ENCODE measurements at places on chromosomes 6 and 20.

- peak; percentile 76 for DNase-seq
Measured at GRCh38 chr6:36196113-36196879, at the start of gene BRPF3. TSS of gene BRPF3 (plus strand) at chr6:36196744. CDS start at chr6:36200323, 3,579 bp downstream.

DNA sequence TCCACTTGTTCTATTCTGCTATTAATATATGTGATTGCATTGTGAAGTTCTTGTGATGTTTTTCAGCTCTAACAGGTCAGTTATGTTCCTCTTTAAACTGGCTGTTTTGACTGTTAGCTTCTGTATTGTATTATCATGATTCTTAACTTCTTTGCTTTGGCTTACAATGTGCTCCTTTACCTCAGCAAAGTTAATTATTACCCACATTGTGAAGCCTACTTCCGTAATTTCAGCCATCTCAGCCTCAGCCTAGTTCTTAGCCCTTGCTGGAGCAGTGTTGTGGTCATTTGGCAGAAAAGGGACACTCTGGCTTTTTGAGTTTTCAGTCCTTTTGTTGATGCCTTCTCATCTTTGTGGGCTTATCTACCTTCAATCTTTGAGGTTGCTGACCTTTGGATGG is 440.2 kb downstream of the TBC1D32 start:
- DNase-seq, result no peak

DNA sequence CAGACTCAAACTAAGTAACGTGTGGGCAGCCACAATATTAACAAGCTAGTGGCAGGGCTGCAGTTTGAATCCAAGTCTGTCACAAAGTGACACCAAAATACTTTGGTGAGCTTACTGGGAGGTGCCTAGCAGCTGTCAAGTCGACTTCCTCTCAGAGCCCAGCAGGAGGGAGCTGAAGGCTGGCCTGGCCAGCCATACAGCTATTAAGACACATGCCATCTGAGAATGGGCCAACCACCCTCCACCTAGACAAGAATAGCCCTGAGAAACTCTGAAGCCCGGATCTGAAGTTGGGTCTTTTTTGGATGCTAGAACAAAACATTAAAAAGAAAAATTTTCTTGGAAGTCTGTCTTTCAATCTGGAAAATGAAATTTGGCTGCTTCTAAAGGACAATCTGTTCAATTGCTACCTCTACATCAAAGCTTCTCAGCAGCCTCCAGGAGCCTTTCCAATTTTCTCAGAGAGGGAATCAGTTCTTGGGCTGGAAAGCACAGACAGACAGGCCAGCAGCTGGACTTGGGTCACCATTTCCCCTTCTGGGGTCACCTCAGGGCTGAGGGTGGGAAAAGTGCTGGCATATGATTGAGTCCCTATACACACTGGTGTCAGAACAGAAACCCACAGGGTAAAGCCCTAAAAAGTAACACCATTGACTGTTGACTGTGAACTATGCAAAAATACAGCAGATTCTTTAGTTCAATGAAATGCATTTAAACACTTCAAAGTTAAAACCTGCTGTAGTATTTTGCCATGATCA is 42.9 kb downstream of the UQCC1 start:
- peak; percentile 38 for DNase-seq

GRCh38 chr6:120137492-120137891 is 787.9 kb upstream of the MAN1A1 start:
- DNase-seq, result no peak

- DNase-seq, result no peak
Measured at GRCh38 chr6:45518013-45518720, 140.4 kb upstream of the SUPT3H start.

- DNase-seq, result no peak
Measured at GRCh38 chr6:74250161-74250818, 554.3 kb downstream of the CD109 start.

DNA sequence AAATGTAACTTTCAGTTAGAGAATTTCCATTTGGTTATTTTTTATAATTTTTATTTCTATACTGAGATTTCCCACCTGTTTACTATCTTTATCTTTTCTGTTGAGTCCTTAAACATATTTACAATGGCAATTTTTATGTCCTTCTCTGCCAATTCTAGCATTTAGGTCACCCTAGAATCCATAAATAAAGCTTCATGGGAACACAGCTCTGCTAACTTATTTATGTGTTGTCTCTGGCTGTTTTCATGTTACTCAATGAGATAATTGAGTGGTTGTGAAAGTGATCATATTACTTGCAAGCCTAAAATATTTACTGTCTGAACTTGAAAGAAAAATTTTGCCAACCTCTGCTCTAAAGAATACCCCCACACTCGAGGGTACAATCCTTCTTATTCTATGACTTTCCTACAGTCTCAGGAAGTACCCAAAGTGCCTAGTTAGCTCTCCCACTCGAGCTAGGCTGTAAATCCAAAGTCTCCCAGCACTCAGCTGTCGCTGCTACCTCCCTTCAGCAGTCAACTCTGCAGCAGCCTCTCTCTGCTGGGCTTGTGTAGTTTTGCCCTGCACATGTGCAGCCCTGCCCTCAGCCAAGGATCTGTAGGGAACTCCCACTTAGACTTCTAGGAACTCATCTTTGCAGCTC is 53.5 kb upstream of the GCLC start:
- DNase-seq, result no peak

DNA sequence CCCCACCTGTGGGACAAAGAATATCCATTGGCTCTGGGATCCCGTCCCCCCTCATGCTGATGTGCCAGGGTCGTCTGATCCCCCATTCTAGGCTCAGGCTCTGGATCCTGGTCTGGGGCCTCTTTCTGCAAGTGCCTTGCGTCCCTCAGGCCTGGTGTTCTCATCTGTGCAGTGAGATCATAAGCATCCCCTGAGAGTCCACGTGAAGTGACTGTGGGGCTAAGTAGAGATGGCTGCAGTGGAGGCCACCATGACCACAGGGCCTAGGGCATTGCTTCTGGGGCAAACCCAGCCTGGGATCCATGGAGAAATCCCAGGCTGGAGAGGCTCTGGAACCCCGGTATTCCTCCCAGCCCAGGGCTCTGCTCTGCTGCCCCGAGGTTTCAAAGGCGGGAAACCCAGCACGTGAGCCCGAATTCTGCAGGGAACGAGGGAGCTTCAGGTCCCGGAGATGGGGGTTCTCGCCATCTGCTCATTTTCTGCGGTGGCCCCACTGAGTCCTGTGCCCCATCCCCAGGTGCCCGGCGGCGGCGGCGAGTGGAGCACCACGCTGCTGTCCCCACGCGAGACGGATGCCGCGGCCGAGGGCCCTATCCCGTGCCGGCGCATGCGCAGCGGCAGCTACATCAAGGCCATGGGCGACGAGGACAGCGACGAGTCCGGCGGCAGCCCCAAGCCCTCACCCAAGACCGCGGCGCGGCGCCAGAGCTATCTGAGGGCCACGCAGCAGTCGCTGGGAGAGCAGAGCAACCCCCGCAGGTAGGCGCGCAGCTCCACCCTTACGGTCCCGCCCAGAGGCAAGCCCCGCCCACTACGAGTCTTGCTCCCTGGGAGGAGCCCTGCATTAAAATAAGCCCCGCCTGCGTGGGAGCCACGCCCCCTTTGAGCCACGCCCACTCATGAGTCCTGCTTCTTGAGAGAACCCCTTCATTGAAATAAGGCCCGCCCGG is 105.5 kb upstream of the MYL9 start:
- DNase-seq, result no peak

DNA sequence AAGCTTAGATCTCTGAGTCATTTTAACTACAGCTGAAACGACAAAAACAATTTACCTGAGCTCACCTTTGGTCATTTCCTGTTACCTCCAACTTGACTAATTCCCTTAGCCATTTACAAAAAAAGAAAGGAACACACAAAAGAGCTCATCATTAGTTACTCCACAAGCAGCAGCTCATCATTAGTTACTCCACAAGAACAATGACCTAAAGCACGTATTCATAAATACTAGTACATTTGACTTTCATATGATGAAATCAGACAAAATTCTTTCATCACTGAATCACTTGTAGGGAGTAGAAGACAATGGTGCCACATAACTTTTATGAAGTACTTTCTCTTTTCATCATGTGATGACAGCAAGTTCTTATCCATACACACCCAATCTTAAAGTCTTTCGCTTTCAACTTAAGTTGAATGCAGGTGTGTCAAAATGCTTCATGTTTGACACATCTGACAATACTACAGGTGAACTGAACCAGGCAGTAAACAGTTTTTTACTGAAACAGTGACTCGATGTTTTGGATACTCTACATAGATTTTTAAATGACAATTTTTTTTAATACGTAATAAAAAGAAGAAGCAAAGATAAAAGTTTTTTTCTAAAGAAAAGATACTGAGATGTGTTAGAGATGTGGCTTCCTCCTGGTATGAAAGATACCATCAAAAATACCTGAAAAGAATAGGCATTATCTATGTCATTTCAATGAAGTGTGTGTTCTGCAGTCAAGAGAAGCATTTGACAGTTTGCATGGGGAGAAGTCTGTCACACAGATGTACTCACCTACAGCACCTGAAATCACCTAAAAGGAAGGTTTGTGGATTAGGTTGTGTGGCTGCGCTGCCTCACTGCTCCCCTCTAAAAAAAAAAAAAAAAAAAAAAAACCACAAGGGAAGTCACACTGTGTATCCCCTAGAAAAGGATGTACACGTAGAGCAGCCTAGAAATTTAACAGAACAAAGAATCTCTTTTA is 109.1 kb downstream of the PRDM1 start:
- DNase-seq, result no peak

GRCh38 chr20:52668626-52669025 is 303.5 kb upstream of the TSHZ2 start:
- DNase-seq, result no peak

DNA sequence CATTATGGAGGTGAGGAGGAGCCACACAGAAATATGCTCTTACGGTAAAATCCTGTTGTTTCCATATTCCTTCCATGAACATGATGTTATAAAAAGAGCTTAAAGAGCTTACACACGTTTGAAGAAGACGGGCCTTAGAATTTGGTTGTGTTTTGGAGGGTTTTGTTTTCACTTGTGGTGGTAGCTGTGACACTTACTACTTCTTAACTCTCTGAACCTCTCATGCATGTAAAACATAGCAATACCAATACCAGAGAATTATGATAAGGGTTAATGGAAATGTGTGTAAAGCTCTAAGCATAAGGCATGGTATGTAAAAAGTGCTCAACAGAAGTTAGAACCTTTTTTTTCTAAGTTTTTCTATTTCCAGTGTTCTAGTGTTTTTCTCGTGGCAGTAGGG is 256.1 kb upstream of the KCNQ5 start:
- DNase-seq, result no peak

- DNase-seq, result no peak
Measured at GRCh38 chr6:131740161-131740560, 29.3 kb upstream of the CTAGE9 start.

DNA sequence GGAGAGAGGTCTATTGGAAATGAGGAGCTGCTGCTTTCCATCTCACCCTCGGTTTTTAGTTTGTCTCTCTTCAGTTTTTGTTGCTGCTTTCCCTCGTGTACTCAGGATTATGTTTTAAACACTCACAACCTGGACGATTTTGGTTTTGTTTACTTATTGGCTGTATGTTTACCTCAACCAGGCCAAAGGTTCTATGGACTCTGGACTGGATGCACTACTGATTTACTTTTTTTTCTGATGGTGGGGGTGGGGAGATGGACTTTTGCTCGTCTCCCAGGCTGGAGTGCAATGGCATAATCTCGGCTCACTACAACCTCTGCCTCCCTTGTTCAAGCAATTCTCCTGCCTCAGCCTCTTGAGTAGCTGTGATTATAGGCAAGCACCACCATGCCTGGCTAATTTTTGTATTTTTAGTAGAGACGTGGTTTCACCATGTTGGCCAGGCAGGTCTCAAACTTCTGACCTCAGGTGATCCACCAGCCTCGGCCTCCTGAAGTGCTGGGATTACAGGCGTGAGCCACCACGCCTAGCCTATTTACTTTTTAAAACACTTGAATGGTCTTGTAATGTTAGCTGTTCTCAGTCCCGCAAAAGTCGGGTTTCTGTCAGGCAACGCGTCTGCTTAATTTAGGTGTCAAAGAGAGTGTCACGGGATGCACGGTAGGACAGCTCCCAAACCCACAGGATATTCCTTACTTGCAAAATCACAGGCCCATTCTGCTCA is 148.2 kb upstream of the RIPOR2 start:
- no peak for DNase-seq

DNA sequence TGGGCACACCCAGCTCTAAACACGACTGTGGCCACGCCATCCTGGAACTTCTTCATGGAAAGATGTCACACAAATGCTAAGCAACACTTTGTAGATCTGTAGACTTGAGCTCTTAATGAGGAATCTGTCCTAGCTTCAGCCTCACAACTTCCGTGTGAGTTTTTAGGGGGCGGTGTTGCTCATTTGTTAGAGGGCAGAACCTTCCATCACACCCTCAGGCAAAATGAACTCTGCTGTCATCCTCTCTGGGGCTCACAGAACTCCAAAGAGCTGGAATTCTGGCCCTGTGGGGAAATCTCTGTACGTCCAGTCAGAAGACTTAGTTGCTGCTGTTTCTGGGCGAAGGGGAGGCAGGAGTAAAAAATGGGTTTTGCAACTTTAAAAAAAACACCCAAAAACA is 49.8 kb downstream of the NRN1 start:
- DNase-seq, result no peak

DNA sequence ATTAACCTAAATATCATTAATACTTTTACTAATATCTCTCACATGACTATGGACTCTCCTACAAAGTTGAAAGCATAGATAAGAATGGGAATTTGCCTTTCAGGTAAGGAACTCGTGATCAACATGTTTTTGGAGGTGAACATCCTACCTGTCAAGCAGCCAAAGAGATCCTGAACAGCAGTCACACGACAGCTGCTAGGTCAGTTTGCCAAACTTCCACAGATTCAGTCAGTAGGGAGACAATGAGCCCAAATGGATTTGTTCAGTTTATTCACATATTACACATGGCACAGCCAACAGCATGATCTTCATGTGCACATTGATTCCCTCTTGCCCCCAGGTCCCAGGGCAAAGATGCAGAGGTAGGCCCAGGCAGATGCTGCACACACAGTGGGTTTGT is 86.1 kb upstream of the LOC128125822 start:
- DNase-seq, result no peak

DNA sequence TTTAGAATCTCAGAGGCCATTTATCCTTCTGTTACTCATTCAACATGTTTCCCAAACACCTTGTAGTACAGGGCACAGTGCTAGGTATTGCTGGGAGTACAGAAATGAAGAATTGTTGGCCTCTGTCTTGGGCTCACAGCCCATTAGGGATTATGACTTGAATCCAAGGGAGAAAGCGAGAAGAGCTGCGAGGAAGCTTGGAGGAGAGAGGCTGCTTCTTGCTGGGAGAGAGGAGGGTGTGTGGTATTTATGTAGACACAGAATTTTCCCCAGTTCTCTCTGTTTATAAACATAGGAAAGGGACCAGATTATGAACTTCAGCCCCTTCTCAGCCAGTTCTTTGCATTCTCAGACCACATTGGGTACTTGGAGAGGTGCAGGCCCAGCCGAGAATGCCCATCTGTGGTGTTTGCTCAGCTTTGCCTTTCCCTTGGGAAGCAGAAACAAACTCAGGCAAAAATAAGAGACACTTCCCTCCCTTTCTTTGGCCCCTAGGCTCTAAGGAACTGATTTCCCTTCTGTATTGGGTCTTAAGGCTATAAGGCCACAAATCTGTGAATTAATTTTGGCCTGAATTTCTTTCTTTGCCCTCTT is 17.9 kb downstream of the CHMP4B start:
- no peak for DNase-seq

- DNase-seq, result no peak
Measured at GRCh38 chr6:39416026-39416425, 93.5 kb upstream of the KCNK16 start.
